Gastrocnemius medialis (tissue), 4 donors: ENCODE measurements at places on chromosomes 16 and 17. TPM values are rescaled to one million over a fixed set of nuclear protein-coding genes. Genes with fewer than 3 reads are reported as not detected.

GRCh38 chr17:65698381-65699061 lies 137.1 kb upstream of the AXIN2 start:
- no peak overlapping the region for H3K4me3 ChIP-seq
- no peaks in the 10 kb centered on the region for H3K36me3 ChIP-seq
- no peak for DNase-seq
- H3K27ac ChIP-seq: no peak overlapping the region
- H3K4me1 ChIP-seq: no peaks in the 10 kb centered on the region

DNA sequence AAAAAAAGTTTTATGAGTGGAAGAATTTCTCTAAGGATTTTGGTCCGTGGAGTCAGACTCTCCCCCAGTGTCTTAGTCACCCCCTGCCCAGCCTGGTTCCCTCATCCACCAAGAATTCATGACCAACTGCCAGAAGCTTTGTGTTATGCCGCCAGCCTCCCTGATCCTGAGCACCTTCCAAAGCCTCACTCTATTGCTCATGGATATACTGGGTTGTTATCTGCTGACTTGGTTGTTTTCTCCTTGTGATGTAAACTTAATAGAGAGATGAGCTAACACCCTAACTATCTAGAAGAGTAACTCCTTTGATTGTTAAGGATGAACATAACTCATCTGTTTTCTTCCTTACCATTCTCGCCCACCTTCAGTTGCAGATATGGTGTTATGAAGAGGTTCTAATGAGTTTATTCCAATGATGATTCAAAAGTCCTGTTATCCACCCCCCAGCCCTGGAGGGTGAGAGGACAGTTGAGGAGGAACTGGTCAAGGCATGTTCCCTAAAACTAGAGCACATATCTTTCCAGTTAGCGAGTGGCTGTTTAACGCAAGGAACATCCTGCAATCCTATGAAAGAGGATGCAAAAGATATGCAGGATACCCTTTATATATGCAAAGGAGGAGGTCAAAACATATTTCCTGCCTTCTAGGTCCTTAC lies 1.5 kb upstream of the PSMD3 start:
- no peak overlapping the region for H3K4me3 ChIP-seq
- H3K4me1 ChIP-seq: peaks cover 18% of the 10 kb centered on the region
- H3K27ac ChIP-seq: no peak overlapping the region
- peaks cover 1% of the 10 kb centered on the region for H3K36me3 ChIP-seq

GRCh38 chr17:17088541-17089525 lies 46.6 kb downstream of the MPRIP start:
- no peak for DNase-seq
- peak overlapping the region; percentile 80 for H3K27ac ChIP-seq
- no peaks in the 10 kb centered on the region for H3K27me3 ChIP-seq

DNA sequence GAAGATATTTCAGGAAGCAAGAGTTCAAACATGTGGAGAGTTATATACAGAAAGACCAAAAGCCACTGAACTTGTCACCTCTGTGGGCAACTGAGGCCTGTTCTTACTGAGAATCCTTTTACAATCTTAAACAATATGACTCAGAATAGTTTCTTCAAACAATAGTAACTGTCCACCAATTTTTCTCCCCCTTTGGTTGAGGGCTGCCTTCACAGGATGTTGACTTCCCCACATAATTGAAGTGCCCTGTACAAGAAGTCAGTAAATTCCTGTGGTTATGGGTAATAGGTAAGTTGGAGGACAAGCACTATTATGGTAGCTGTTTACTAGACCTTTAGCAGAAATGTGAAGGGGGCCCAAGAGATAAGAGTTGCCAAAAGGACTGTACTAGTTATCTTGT lies 215.8 kb downstream of the CDH8 start:
- H3K27me3 ChIP-seq: no peaks in the 10 kb centered on the region
- no peak for DNase-seq
- H3K4me1 ChIP-seq: no peaks in the 10 kb centered on the region
- H3K27ac ChIP-seq: no peak overlapping the region
- H3K36me3 ChIP-seq: no peaks in the 10 kb centered on the region

GRCh38 chr17:4476511-4477070 lies 22.1 kb upstream of the SPNS2 start:
- H3K4me3 ChIP-seq: no peak overlapping the region
- no peaks in the 10 kb centered on the region for H3K27me3 ChIP-seq
- peaks cover 10% of the 10 kb centered on the region for H3K4me1 ChIP-seq
- no peak overlapping the region for H3K27ac ChIP-seq
- H3K36me3 ChIP-seq: no peaks in the 10 kb centered on the region
- no peak for DNase-seq

GRCh38 chr17:10614536-10615155 lies 42.5 kb downstream of the MYH3 start:
- H3K27me3 ChIP-seq: no peaks in the 10 kb centered on the region
- DNase-seq: peak; percentile 73
- peaks cover 32% of the 10 kb centered on the region for H3K4me1 ChIP-seq
- no peaks in the 10 kb centered on the region for H3K36me3 ChIP-seq

DNA sequence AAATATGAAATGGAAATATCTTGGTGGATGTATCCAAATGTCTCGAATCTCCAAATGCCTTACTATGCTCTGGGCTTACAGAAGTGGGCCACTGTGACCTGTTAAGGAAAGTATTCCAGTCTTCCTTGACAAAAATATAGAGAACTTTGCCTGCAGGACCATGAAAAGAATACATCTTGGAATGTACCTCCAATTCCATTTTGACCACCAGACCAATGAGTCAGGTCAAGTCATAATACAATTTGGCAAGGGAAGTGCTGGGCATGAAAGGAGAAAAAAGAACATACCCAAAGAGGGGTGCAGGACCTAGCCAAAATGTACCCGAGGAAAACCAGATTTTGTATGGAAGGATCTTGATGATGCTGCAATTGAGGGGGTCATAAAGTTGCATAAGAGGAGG lies 1153.7 kb upstream of the GOT2 start:
- H3K27ac ChIP-seq: no peak overlapping the region
- H3K27me3 ChIP-seq: no peaks in the 10 kb centered on the region
- DNase-seq: no peak
- H3K36me3 ChIP-seq: no peaks in the 10 kb centered on the region
- H3K4me1 ChIP-seq: no peaks in the 10 kb centered on the region
- H3K4me3 ChIP-seq: no peak overlapping the region

DNA sequence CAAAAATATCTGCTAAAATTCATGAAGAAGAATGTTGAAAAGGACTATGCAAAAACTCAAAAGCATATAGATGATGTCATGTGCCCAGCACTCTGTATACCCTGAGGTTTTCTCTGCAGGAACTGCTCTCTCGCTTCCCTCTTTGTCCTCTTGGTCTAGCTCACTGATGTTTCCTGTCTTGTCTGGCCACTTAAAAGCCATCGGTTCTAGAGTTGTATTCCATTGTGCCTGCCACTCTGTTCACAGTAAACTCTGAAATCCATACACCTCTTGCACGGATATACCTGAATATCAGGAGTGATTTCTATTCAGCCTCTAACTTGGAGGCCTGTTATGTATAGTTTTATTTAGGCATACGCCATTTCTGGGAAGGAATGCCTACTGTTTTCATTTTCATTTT lies 101.0 kb upstream of the CNTNAP4 start:
- H3K27ac ChIP-seq: no peak overlapping the region
- no peaks in the 10 kb centered on the region for H3K4me1 ChIP-seq
- no peaks in the 10 kb centered on the region for H3K36me3 ChIP-seq
- H3K4me3 ChIP-seq: no peak overlapping the region
- H3K27me3 ChIP-seq: no peaks in the 10 kb centered on the region
- DNase-seq: no peak

GRCh38 chr17:49574323-49574781 lies 1.3 kb upstream of the NXPH3 start:
- DNase-seq: no peak
- no peak overlapping the region for H3K4me3 ChIP-seq
- peaks cover 27% of the 10 kb centered on the region for H3K4me1 ChIP-seq
- H3K36me3 ChIP-seq: no peaks in the 10 kb centered on the region

- H3K27ac ChIP-seq: no peak overlapping the region
- no peak overlapping the region for H3K4me3 ChIP-seq
- DNase-seq: no peak
Measured at GRCh38 chr17:79955691-79956440, 79.8 kb downstream of the TBC1D16 start.

DNA sequence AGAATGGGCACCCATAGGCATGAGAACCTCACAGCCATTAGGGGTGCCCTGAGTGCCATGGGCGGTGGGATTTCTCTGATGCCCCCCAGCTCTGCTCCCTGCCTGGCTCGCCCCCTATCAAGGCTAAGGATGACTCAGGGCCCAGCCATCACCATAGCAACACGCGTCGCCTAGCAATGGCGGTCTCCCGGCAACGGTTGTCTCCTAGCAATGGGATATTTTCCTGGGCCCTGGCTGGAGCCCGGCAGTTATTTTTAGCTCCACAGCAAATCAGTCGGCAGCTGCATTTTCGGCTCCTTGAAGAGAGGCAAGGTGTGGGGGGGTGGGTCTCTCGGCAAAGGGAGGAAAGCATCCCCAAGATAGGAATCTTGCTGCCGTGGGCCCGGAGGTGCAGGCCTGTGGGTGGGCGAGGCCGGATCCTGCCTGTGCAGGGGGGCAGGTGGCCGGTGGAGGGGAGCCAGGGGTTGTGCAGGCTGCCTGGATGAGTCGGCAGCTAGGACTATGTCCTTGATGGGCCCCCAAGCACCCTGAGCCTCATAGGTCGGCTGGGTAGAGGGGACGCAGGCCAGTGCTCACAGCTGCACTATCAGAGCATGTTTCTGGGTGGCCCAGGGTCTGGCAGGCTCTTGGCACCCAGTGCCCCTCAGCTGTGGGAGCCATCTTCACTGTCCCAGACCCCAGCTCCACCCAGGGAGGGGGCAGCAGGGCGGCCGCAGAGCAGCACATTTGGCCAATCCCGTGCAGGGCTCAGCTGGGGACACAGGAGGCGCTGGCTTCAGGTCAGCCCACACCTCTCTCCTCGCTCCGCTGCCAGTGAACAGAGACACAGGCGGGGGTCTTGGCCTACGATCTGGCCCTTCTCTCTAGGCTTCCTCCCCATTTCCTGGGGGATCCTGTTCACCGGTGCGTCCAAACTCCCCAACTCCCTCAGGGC lies 4.2 kb upstream of the FBXL16 start:
- no peak overlapping the region for H3K27ac ChIP-seq
- peaks cover 55% of the 10 kb centered on the region for H3K27me3 ChIP-seq
- H3K4me3 ChIP-seq: no peak overlapping the region
- no peaks in the 10 kb centered on the region for H3K36me3 ChIP-seq
- no peak for DNase-seq

GRCh38 chr17:7715936-7716886 lies 1.3 kb upstream of the DNAH2 start:
- peaks cover 16% of the 10 kb centered on the region for H3K4me1 ChIP-seq
- no peak overlapping the region for H3K27ac ChIP-seq
- DNase-seq: no peak
- H3K27me3 ChIP-seq: peaks cover 47% of the 10 kb centered on the region
- H3K36me3 ChIP-seq: no peaks in the 10 kb centered on the region

- no peaks in the 10 kb centered on the region for H3K4me1 ChIP-seq
- peaks cover under 1% of the 10 kb centered on the region for H3K27me3 ChIP-seq
- no peak for DNase-seq
- H3K36me3 ChIP-seq: no peaks in the 10 kb centered on the region
- no peak overlapping the region for H3K4me3 ChIP-seq
- no peak overlapping the region for H3K27ac ChIP-seq
Measured at GRCh38 chr16:1199347-1200013, 25.6 kb downstream of the TPSG1 start.

DNA sequence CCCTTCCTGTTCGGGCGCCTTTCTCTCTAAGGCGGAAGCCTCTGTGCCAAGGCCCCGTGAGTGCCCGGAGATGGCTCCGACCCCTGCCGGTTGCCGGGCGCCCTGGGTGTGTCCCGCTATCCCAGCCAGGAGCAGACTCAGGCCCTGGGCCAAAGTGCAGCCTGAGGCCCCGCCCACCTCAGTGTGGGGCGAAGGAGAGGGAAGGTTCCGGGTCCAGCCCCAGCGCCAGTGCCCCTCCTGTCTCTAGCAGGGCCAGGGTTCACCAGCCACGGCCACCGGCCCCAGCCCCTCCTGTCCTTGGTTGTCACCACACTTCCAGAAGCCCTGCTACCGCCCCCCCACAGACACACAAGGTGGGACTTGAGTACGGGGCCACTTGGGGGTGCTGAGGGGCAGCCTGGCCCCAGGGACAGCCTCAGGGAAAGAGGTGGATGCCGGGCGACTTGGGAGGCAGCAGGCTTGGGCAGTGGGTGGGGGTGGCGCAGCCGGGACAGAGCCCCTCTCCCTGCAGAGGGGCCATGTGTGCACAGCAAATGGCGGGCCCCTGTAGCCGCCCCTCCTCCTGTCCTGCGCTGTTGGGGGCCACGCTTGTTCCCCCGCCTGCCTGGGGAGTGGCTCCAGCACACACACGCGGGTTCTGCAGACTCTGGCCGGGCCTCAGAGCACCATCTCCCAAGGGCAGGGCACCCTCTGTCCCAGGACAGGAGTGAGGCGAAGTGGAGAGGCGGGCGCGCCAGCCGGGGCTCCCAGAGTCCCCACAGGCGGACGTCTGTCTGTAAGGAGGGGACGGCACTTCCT lies 6.0 kb downstream of the C1QTNF8 start:
- peaks cover 20% of the 10 kb centered on the region for H3K4me1 ChIP-seq
- peaks cover 25% of the 10 kb centered on the region for H3K27me3 ChIP-seq
- DNase-seq: peak; percentile 90
- H3K27ac ChIP-seq: peak overlapping the region; percentile 88
- H3K4me3 ChIP-seq: peak overlapping the region; percentile 48

DNA sequence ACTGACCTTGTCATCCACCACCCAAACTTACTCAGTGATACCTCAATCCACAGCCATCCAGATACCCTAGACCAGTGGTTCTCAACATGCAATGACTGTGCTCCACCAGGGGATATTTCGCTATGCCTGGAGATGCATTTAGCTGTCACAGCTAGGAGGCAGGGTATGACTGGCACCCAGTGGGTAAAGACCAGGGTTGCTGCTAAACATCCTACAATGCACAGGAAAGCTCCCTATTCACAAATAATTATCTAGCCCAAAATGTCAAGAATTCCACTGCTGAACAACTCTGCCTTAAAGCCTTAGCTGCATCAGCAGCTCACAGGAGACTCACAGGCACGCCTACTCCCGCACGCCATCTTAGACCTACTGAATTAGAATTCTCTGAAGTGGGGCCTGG lies 212.6 kb downstream of the GRIN2A start:
- no peak for DNase-seq
- H3K4me3 ChIP-seq: no peak overlapping the region
- no peaks in the 10 kb centered on the region for H3K4me1 ChIP-seq
- H3K36me3 ChIP-seq: no peaks in the 10 kb centered on the region

DNA sequence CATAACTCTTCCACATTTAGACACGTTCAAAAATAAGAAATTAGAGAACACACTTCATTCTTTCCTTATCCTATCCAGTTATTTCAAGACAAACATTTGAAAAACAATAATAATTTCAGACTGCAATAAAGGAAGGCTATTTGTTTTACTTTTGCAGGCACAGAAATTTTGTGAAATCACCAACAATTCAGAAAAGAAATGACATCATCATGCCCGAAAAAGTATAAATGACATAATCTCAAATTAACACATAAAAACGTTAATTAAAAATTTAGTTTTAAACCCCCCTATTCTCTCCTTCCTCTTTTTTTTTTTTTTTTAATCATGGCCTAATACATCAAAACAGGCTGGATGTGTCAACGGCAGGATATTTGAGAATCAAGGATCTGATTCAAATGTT lies 468.4 kb upstream of the RBFOX1 start:
- no peak overlapping the region for H3K27ac ChIP-seq
- no peaks in the 10 kb centered on the region for H3K4me1 ChIP-seq
- no peak overlapping the region for H3K4me3 ChIP-seq
- H3K36me3 ChIP-seq: no peaks in the 10 kb centered on the region

- H3K36me3 ChIP-seq: no peaks in the 10 kb centered on the region
- no peak overlapping the region for H3K27ac ChIP-seq
Measured at GRCh38 chr16:76970087-76970744, 220.8 kb upstream of the MON1B start.

CA4 gene
- total RNA-seq: 9.2 TPM

FSCN2 gene
- total RNA-seq: 0.46 TPM

SLC16A13 gene
- 0.36 TPM for total RNA-seq

ZNF785 gene
- 1.2 TPM for total RNA-seq

ABCA6 gene
- 12.8 TPM for total RNA-seq

INCA1 gene
- 1.9 TPM for total RNA-seq

KRTAP4-3 gene
- not detected for total RNA-seq

SHISA9 gene
- not detected for total RNA-seq
